ENCODE measurements at places on chromosomes 2 and 18.
A peak's percentile ranks its signal among the peaks of the same experiment; 100 is the strongest.

- H3K36me3 ChIP-seq = no peaks in the 10 kb centered on the region
- H3K27me3 ChIP-seq = peaks cover 1% of the 10 kb centered on the region
- no peak for DNase-seq
- peaks cover 15% of the 10 kb centered on the region for H3K4me1 ChIP-seq
- no peak overlapping the region for H3K27ac ChIP-seq
- no peak overlapping the region for H3K4me3 ChIP-seq
These were observed 4.4 kb upstream of the EXOC6B start for GRCh38 chr2:72830273-72830672.

GRCh38 chr2:32423536-32423935 lies 66.7 kb downstream of the BIRC6 start:
- DNase-seq = no peak
- H3K4me3 ChIP-seq = no peak overlapping the region

GRCh38 chr18:45464619-45465018 lies 150.7 kb upstream of the SLC14A2 start:
- DNase-seq = no peak
- H3K27ac ChIP-seq = no peak overlapping the region
- H3K4me1 ChIP-seq = no peaks in the 10 kb centered on the region
- H3K27me3 ChIP-seq = peaks cover 9% of the 10 kb centered on the region
- H3K36me3 ChIP-seq = no peaks in the 10 kb centered on the region

DNA sequence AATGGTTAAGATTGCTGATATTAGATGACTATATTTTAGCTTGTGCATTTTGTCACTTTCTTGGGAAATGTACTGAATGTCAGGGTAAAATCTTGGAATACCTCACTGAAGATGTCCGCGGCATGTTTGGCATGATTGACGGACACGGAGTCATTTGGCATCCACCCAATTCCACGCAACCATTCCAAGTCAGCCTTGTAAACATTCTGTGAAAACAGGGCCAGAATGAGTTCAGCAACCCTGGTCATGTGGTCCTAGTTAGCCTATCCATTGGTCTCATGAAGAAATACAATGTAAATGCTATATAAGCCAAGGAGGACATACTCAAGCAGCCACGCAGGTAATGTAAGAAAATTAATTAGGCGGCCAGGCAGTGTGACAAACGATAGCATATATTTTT lies 159.5 kb downstream of the RIF1 start:
- H3K27ac ChIP-seq = no peak overlapping the region
- H3K27me3 ChIP-seq = no peaks in the 10 kb centered on the region
- no peak overlapping the region for H3K4me3 ChIP-seq
- no peaks in the 10 kb centered on the region for H3K4me1 ChIP-seq
- H3K36me3 ChIP-seq = no peaks in the 10 kb centered on the region

GRCh38 chr2:241494311-241494908 lies 14.0 kb downstream of the STK25 start:
- DNase-seq = no peak
- H3K27me3 ChIP-seq = no peaks in the 10 kb centered on the region
- no peak overlapping the region for H3K27ac ChIP-seq
- no peaks in the 10 kb centered on the region for H3K4me1 ChIP-seq
- peaks cover 25% of the 10 kb centered on the region for H3K36me3 ChIP-seq

DNA sequence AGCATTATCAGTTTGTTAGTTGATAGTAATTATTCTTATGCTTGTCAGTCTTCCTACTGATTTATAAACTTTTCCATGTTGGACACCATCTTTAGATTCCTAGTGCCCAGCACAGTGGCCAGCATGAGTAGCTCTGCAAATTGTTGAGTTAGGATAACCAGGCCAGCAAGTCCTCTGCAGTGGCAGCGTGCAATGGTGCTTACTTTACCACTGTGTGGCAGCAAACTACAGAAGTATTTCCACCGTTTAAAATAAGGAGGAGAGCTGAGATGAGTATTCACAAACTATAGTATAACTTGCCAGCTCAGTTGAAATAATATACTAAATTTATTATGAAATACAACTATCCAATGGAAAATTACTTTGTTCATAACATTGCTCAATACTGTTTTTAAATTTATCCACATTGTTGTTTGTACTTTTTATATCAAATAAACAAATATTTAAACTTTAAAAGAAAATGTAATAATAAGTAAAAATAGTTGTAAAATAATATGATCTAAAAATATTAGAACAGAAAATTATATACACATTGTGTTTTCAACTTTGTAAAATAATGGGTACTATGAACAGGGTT lies 9.3 kb upstream of the THADA start:
- H3K4me3 ChIP-seq = no peak overlapping the region
- no peak for DNase-seq
- H3K27ac ChIP-seq = no peak overlapping the region
- peaks cover under 1% of the 10 kb centered on the region for H3K27me3 ChIP-seq
- no peaks in the 10 kb centered on the region for H3K36me3 ChIP-seq
- peaks cover 5% of the 10 kb centered on the region for H3K4me1 ChIP-seq

- no peak overlapping the region for H3K4me3 ChIP-seq
- H3K27ac ChIP-seq = no peak overlapping the region
- H3K4me1 ChIP-seq = peaks cover 41% of the 10 kb centered on the region
- no peaks in the 10 kb centered on the region for H3K27me3 ChIP-seq
- no peak for DNase-seq
- peaks cover 13% of the 10 kb centered on the region for H3K36me3 ChIP-seq
These were observed 65.3 kb upstream of the DNER start for GRCh38 chr2:229779650-229780049.

DNA sequence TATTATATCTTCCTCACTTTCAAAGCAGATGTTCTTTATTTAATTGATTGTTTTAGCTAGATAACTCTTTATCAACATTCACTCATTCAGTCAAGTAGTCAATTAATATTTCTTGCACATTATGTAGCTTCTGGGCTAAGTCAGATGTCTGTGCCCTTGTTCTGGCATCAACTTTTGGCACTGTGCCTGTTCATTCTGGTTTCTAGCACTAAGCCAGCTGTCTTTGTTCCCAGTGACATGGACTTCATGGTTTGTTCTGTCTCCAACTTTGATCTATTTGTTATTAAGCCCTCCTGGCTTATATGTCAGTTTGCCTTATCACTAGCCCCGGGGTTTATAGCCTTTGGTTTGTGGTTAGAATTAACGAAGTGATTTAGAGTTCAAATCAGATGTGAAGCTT lies 247.9 kb upstream of the SYT4 start:
- no peaks in the 10 kb centered on the region for H3K36me3 ChIP-seq
- H3K4me1 ChIP-seq = no peaks in the 10 kb centered on the region
- H3K27me3 ChIP-seq = no peaks in the 10 kb centered on the region
- H3K27ac ChIP-seq = no peak overlapping the region
- DNase-seq = no peak

GRCh38 chr18:79404567-79404910 lies 8.8 kb downstream of the NFATC1 start:
- peak overlapping the region; percentile 99 for H3K27ac ChIP-seq
- peak overlapping the region; percentile 79 for H3K4me3 ChIP-seq
- H3K36me3 ChIP-seq = no peaks in the 10 kb centered on the region
- H3K4me1 ChIP-seq = peaks cover 66% of the 10 kb centered on the region
- H3K27me3 ChIP-seq = no peaks in the 10 kb centered on the region

DNA sequence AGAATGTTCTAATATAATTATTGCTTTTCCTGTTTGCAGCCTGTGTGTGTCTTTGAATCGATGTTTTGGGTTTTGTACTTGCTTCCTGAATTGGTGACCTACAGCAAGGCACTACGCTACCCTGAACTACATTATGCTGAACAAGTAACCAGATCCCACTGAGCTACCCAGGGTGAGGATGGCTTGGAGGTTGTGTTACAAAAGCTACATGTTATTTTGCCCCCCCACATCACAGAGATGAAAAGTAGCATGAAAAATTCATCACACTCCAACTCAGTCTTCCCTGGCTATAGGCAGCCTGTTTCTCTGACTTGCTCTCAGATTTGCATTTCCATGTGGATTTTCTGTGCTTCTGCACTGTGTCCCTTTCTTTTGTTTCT lies 162.1 kb downstream of the LDLRAD4 start:
- peak overlapping the region; percentile 90 for H3K27ac ChIP-seq
- H3K4me1 ChIP-seq = peaks cover 75% of the 10 kb centered on the region
- no peaks in the 10 kb centered on the region for H3K36me3 ChIP-seq
- DNase-seq = no peak
- H3K4me3 ChIP-seq = peak overlapping the region; percentile 17
- no peaks in the 10 kb centered on the region for H3K27me3 ChIP-seq

GRCh38 chr2:145597006-145597405 lies 1077.1 kb upstream of the ZEB2 start:
- H3K4me3 ChIP-seq = no peak overlapping the region
- H3K27me3 ChIP-seq = no peaks in the 10 kb centered on the region
- no peak overlapping the region for H3K27ac ChIP-seq
- H3K4me1 ChIP-seq = peaks cover 11% of the 10 kb centered on the region

DNA sequence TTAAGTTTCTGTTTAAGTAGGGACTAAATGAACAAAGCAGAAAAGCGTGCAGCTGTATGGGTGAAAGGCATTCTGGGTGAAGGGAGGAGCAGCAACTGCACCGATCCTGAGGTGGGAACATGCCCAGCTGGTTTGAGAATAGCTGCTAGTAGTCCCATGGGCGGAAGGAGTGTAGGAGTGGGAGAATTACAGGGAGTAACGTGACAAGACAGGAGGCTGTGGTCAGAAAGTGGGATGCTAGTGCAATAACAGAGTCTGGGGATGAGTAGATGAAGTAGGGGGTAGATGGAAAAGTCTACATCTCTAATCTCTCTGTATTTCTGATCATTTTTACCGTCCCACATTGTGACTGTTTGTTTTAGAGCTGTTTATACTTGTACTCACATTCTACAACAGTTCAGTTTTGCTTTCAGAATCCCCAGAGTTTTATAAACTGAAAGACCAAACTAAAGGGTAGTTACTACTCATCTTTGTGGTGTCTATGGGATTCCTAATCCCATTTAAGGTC lies 118.9 kb downstream of the LCLAT1 start:
- H3K27me3 ChIP-seq = no peaks in the 10 kb centered on the region
- H3K27ac ChIP-seq = no peak overlapping the region
- peaks cover 2% of the 10 kb centered on the region for H3K4me1 ChIP-seq
- DNase-seq = no peak

DNA sequence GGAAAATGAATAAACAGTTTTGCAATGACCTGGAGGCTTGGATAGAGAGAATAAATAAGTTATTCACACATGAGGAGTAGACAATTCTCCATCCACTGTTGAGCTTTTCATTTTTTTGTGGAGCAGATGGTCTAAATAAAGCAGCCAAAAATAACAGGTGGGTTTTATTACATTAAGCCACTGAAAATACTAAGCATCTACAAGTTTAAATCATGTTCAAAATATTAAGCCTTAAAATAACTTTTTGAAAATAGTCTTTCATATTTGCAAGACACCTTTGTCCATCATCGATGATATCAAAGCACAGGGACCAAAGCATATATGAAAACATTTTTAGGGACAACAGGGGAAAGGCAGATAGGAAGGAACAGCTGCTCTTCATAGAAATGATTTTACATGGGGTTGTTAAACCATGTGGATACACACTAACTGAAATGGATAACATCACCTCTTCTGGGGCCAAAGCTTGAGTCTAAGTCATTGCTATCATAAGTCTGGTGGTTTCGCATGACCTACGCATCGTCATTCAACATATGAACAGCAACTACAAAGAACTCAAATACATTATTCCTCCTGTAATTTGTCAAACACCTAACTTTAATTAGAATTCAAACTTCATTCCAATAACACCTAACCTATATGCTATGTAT lies 197.6 kb upstream of the CHST9 start:
- no peak overlapping the region for H3K4me3 ChIP-seq
- DNase-seq = no peak
- H3K27ac ChIP-seq = no peak overlapping the region
- no peaks in the 10 kb centered on the region for H3K27me3 ChIP-seq
- H3K36me3 ChIP-seq = no peaks in the 10 kb centered on the region

- no peaks in the 10 kb centered on the region for H3K36me3 ChIP-seq
- no peak for DNase-seq
- H3K27me3 ChIP-seq = no peaks in the 10 kb centered on the region
- H3K4me3 ChIP-seq = no peak overlapping the region
- no peak overlapping the region for H3K27ac ChIP-seq
These were observed 45.6 kb downstream of the RNU4ATAC start for GRCh38 chr2:121576263-121576662.

DNA sequence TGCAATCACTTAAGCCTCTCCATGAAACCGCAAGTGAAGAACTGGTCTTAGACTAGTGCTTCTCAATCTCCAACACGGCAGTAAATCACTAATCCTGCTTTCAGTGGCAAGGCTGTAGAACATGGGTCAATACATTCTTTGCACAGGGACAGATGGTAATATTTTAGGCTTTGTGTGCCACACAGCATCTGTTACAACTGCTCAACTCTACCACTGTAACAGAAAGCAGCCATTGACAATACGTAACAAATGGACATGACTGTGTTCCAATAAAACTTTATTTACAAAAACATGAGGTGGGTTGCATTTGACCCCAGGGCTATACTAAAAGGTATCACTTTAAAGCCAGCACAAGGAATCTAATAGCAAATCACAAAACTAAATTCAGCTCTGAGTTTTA lies 51.1 kb downstream of the RNF152 start:
- DNase-seq = no peak
- H3K27me3 ChIP-seq = no peaks in the 10 kb centered on the region
- no peaks in the 10 kb centered on the region for H3K4me1 ChIP-seq
- no peaks in the 10 kb centered on the region for H3K36me3 ChIP-seq

DNA sequence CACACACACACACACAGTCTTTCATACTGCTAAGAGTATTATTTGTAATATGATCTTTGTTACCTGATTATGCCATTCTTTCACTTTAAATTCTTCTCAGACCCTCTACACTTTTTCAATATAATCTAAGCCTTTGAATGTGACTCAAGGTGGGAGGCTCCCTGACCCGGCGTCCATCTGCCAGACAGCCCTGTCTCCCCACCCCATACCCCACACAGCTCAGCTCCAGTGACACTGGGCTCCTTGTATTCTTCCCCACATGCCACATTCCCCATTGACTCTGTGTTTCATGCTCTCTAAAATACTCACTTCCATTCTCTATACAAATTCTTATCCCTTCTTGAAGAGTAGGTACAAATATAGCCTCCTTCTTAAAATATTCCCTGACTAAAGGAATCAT lies 442.2 kb downstream of the TGIF1 start:
- H3K27ac ChIP-seq = no peak overlapping the region
- no peaks in the 10 kb centered on the region for H3K4me1 ChIP-seq
- H3K4me3 ChIP-seq = no peak overlapping the region
- H3K27me3 ChIP-seq = peaks cover 7% of the 10 kb centered on the region
- DNase-seq = no peak

GRCh38 chr2:132586101-132586511 lies 83.9 kb downstream of the LYPD1 start:
- peaks cover 8% of the 10 kb centered on the region for H3K27me3 ChIP-seq
- H3K4me3 ChIP-seq = no peak overlapping the region
- DNase-seq = no peak
- H3K4me1 ChIP-seq = no peaks in the 10 kb centered on the region
- H3K27ac ChIP-seq = no peak overlapping the region
- H3K36me3 ChIP-seq = no peaks in the 10 kb centered on the region

DNA sequence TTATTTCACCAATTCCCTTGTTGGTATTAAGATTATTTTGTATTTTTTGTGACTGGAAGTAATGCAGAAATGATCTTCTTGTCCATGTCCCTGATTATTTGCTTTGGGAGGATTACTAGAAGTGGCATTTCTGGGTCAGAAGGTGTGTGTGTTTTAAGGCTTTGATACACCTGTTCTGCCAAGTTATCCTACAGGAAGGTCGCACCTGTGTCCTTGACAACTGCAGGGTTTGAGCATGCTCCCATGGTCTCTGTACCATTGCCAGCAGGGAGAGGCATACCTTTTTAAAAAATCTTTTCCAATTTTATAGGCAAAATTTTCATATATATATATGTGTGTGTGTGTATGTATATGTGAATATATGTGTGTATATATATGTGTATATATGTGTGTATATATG lies 29.7 kb downstream of the KDM3A start:
- no peak overlapping the region for H3K27ac ChIP-seq
- no peak overlapping the region for H3K4me3 ChIP-seq
- H3K4me1 ChIP-seq = peaks cover 66% of the 10 kb centered on the region
- H3K27me3 ChIP-seq = no peaks in the 10 kb centered on the region
- no peak for DNase-seq
